ENCODE measurements at places on chromosomes 4 and X.

- no peak for DNase-seq
Observed at GRCh38 chrX:139293991-139294390, 236.5 kb upstream of the F9 start.

GRCh38 chrX:80846247-80846646, 36.6 kb upstream of the BRWD3 start:
- DNase-seq, result no peak

GRCh38 chr4:15291122-15291521, 136.7 kb upstream of the C1QTNF7 start:
- DNase-seq, result peak; percentile 54

DNA sequence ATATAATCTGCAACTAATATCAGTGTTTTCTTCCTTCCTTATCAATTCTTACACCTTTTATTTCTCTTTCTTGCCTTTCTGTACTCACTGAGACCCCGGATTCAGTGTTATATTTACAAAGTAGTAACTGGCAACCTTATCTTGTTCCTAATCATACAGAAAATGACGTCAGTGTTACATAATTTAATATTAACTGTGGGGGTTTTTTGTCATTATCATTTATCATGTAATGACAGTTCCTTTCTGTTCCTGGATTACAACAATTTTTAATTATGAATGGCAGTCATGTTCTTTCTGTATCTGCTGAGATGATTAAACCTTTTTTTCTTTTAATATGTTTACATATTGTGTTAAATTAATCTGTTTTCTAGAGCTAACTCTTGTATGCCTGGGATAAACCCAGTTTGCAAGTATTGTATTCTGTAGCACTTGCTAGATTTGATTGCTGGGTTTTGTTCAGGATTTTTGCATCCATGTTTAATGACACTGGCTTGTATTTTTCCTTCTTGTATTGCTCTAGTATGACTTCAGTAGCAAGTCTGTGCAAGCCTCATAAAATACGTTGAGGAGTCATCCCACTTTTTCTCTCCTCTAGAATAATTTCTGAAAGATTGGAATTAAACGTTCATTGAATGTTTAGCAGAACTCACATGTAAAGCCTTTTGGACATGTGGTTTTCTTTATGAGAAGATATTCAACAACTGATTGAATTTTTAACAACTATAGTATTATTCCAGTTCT, 10.4 kb upstream of the HSPA4L start:
- no peak for DNase-seq

- no peak for DNase-seq
Observed at GRCh38 chr4:114563536-114564315, 34.9 kb upstream of the UGT8 start.

GRCh38 chr4:53116954-53117353, 248.9 kb downstream of the SCFD2 start:
- peak; percentile 1 for DNase-seq

DNA sequence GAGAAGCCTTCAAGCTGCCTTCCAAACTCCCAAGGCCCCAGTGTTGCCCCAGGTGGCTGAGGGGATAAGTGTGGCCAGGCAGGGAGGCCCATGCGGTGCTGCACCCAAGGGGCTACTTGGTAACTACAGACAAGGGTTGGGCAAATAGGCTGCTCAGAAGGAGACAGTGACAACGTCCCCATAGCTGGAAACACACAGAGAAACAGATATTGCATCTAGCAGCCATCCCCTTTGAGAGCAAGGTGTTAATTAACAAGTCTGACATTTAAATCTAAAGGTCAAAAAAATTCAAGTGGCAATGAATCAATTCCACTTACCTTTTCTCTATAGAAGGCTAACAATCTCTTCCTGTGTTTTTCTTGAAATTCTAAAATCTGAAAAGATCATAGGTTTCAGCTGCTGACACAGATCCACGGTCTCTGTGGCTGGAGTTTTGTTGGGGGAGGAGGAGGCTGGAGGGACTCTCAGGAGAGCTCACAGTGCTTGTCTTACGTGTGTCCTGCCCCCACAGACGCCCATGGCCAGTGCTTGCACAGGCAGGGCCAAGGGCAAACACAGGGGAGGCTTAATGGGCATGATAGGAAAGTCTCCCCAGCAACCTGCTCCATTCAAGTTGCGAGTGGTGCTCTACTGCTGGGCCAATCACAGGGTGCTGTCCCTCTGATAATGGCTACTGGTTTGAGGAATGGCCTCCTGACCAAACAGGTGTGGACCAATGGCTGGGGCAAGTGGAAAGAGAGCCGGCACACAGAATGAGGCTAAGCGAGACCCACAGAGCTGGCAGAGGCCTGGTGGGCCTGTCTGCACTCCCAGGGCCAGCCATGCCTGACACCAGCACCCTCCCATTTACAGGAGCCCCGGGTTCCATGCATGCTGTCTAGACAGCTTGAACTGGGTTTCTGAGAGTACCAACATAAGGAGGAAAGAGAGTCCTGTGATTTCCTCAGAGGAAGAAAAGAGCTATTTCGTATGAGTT, 22.6 kb downstream of the RNF212 start:
- no peak for DNase-seq

DNA sequence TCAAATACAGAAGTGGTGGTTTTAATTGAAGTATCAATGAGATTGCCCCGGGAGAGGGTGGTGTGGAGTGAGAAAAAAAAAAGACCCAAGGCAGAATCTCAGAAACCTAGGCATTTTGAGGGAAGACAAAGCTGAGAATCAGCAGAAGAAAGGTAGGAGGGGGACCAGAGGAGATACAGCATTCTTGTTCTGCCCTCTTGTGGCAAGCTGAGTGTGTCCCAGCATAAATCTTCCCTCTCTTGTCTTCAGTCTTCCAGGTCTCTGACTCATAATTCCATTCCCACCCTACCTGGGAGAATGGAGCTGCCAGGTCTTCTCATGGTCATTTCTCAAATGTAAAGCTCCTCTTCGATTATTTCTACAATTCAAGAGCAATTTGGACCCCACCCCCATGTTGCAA, 32.7 kb upstream of the MAGED1 start:
- no peak for DNase-seq

- DNase-seq, result no peak
Observed at GRCh38 chr4:5895287-5895686, 2.4 kb upstream of the CRMP1 start.

DNA sequence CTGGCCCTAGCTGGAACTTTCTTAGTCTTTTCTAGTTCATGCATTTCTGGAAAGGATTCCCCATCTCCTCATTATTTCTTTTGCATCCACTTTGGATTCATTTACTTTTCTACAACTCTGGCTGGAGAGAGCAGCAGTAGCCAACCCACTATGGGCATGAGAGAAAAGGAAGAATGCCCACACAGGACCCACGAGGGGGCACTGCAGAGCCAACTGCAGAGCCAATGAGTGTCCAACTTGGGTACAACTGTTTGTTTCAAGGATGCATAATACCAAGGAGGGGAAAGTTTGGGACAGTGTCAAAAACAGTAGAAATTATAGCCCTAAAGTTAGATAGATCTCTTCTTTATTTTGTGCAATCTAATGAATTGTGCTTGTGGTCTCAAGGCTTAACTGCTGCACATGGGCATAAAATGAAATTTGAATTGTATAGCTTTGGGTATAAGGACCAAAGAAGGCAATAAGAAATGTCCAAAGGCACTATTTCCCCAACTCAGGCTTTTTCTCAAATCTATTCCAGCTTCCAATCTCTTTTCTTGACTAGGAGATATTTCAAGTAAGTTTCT, 230.6 kb downstream of the NSUN7 start:
- DNase-seq, result peak; percentile 19

- DNase-seq, result peak; percentile 6
Observed at GRCh38 chr4:119244344-119244743, 31.8 kb downstream of the USP53 start.

DNA sequence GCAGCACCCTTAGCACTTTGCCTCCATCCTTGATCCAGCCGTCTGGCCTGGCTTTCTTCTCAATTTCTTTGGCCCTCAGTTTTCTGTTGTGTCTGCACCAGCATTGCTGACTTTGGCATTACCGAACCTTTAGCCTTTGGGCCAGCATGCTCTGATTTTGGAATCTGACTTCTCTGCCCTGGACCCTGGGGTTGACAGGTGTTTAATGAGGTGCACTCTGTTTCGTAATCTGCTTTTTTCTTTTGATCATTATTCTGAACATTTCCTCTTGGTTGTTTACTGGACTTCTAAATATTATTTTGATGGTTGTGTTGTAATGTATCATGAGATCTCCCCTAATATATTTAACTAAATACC, 71.5 kb upstream of the ENPP6 start:
- DNase-seq, result no peak

DNA sequence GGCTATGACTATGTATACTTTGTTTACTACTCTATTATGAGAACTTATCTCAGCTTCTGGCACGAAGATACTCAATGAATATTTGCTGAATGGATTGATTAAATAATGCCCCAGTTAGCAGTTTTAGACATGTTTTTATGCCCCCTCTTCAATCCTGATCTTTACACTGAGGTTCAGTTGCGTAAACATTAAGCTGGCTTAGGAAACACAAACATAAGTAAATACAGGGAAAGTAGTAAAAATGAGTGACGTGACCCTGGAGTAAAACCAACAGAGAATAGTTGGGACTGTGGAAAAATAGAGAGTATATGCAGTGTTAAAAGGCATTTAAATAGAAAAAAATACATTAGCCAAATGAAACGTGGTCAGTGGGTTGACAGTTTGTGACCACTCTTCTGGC, 387.0 kb upstream of the ACTRT1 start:
- no peak for DNase-seq

- no peak for DNase-seq
Observed at GRCh38 chrX:9184211-9184610, 150.3 kb upstream of the FAM9B start.

GRCh38 chr4:112546476-112546875, 30.5 kb upstream of the NEUROG2 start:
- no peak for DNase-seq

GRCh38 chr4:71266090-71266794, 72.6 kb upstream of the SLC4A4 start:
- DNase-seq, result peak; percentile 56

DNA sequence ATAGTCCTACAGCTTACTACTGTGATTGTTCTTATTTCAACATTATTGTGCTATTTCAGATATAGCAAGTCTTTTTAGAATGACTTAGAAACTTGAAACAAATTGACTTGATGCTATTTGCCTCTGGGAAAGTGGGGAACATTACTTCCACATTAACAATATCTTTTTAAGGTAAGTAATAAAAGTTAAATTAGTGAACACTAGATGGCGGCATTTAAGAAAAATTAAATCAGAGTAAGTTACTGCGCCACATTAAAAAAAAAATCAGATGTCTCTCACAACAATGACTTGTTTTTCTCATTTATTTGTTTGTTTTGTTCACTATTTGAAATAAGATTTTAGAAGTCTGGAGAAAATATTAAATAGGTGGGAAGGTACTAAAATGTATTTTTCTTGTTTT, 1026.9 kb upstream of the SLIT2 start:
- peak; percentile 52 for DNase-seq

DNA sequence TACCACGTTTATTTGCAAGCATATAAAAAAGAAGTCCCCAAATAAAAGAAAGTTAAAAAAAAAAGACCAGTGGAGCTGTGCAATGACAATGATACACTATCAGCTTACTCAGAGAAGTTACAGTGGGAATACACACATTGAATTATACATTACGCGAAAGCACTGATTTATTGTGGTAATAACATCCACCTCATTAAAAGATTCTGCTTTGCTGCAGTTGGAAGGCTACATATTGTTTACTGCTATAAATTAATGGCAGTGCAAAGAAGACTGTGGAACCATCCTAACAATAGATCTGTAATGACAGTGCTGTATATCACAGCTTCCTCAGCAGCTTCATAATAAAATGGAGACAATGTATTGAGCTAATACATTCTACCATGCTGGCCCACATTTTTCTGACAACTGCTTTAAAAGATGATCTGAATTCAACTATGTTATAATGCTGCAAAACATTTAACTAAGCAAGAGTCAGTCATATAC, 142.5 kb upstream of the MAB21L2 start:
- DNase-seq, result no peak

GRCh38 chr4:172514801-172515200, 653.8 kb upstream of the GALNT7 start:
- DNase-seq, result no peak

DNA sequence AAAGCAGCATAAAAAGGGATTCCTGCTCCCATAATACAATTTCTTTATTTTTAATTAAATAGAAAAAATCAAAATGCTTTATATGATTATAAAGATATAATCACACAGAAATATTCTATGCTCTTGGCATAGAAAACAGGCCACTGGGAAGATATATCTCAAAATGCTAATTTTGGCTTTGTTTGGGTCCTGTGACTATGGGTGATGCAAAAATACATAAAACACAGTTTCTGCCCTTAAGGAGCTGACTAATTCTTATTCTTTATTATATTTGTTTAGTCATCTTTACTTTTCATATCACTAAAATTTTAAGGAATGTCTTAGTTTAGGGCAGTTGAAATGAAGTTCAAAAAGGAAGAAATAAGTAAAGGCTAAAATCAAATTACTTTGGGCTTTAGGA, 7.0 kb upstream of the BMP3 start:
- DNase-seq, result no peak

DNA sequence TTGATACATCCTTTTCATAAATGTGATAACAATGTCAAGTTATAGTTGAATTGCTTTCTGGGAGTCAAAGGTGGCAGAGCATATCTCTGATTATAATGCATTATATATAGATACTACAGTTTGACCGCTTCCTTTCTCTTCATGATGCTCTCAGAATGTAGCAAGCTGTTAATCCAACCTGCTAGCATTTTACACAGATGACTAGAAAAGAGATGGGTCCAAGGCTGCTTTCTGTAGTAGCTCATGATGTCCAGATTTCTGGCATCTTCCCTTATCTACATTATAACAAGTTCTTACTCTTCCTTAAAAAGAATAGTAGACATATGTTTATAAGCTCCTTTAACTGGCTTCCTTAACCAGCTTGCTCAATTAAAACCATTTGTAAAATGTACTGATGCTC, 192.0 kb downstream of the NWD2 start:
- DNase-seq, result no peak

- no peak for DNase-seq
Observed at GRCh38 chr4:7818399-7818911, 121.2 kb downstream of the AFAP1 start.

DNA sequence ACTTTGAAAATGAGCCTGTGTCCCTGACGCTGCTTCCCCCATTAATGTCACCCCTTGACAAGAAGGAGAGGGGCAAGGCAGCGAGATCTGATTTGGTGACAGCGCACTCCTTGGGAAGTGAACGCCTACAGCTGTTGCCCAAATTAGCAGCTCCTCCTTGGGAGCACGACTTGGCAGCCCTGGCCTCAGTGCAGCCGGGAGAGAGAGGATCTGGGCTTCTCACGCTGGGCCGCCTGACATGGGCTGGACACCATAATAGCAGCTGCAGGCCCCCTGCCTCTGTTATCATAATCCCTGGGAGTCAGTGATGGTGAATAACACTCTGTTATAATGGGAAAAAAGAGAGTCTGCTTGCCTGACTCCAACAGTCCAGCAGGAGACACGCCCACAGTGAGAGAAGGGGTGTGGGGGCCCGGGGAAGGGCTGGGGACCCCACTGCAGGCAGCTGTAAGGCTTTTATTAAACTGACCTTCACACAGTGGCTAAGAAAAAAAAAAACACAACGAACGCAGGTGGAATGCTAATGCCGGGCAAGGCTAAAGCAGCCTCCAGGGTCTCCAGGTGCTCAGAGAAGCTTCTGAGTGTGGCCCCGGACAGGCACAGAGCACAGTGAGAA, 73.3 kb downstream of the PSAPL1 start:
- DNase-seq, result no peak

GRCh38 chr4:56653461-56654237, 27.4 kb downstream of the HOPX start:
- DNase-seq, result no peak

GRCh38 chr4:81604683-81605218, 133.0 kb upstream of the RASGEF1B start:
- DNase-seq, result no peak
